A549 treated with dexamethasone at 1 μM for 4 hours (cell line): ENCODE measurements at places on chromosomes 2 and 18. TPM values are rescaled to one million over a fixed set of nuclear protein-coding genes. Genes with fewer than 3 reads are reported as not detected.

The RIT2 gene
- total RNA-seq, result not detected in 5 replicates

The CCDC141 gene
- total RNA-seq, result not detected in 5 replicates

The DNAJC27 gene
- 1.8 to 2.8 TPM (median 2.4 TPM) in 5 replicates for total RNA-seq

The ASB18 gene
- total RNA-seq, result not detected in 5 replicates

The PSME4 gene
- 47.0 to 57.9 TPM (median 51.5 TPM) in 5 replicates for total RNA-seq

The CERKL gene
- 0.18 to 0.35 TPM (median 0.27 TPM) in 5 replicates for total RNA-seq

The STEAP3 gene
- total RNA-seq, result 42.0 to 55.6 TPM (median 53.7 TPM) in 5 replicates

The SLC5A7 gene
- total RNA-seq, result not detected in 5 replicates

The LIMS4 gene
- 0.39 to 0.62 TPM (median 0.48 TPM) in 5 replicates for total RNA-seq

The INHBB gene
- total RNA-seq, result 22.0 to 35.9 TPM (median 28.5 TPM) in 5 replicates

The ZBTB7C gene
- total RNA-seq, result 0.16 to 0.53 TPM (median 0.19 TPM) in 5 replicates

The CNGA3 gene
- total RNA-seq, result 0.03 to 0.09 TPM (median 0.05 TPM) in 4 of 5 replicates, not detected in the other

The BMP10 gene
- total RNA-seq, result not detected in 5 replicates

The TIGD1 gene
- total RNA-seq, result 4.1 to 4.9 TPM (median 4.5 TPM) in 5 replicates

The AKAIN1 gene
- not detected in 5 replicates for total RNA-seq

The RND3 gene
- 39.3 to 52.9 TPM (median 45.7 TPM) in 5 replicates for total RNA-seq

The EN1 gene
- total RNA-seq, result 0.61 to 0.91 TPM (median 0.83 TPM) in 5 replicates

The DUSP2 gene
- 0.32 to 0.46 TPM (median 0.37 TPM) in 5 replicates for total RNA-seq

The LRATD1 gene
- total RNA-seq, result 0.06 to 0.11 TPM (median 0.09 TPM) in 5 replicates

The ATP6V1C2 gene
- total RNA-seq, result 0.11 to 0.37 TPM (median 0.14 TPM) in 5 replicates

The OTOF gene
- 0.06 to 0.44 TPM (median 0.19 TPM) in 5 replicates for total RNA-seq

The PMAIP1 gene
- 13.7 to 16.2 TPM (median 15.4 TPM) in 5 replicates for total RNA-seq

The CD28 gene
- total RNA-seq, result not detected in 5 replicates

The HJURP gene
- total RNA-seq, result 51.2 to 56.5 TPM (median 54.7 TPM) in 5 replicates

The PPP1R7 gene
- 57.9 to 75.6 TPM (median 59.5 TPM) in 5 replicates for total RNA-seq

The TMEM169 gene
- 0.33 to 0.58 TPM (median 0.43 TPM) in 5 replicates for total RNA-seq

The MAPK4 gene
- total RNA-seq, result 0.15 to 0.31 TPM (median 0.21 TPM) in 5 replicates

The TMBIM1 gene
- 125 to 143 TPM (median 136 TPM) in 5 replicates for total RNA-seq

The IL37 gene
- 0.23 TPM in 1 of 5 replicates, not detected in the others for total RNA-seq

The COPS7B gene
- 33.3 to 41.1 TPM (median 39.3 TPM) in 5 replicates for total RNA-seq

The PRPF40A gene
- 63.9 to 86.8 TPM (median 80.1 TPM) in 5 replicates for total RNA-seq

The ASAP2 gene
- total RNA-seq, result 38.4 to 69.0 TPM (median 64.1 TPM) in 5 replicates

The CCL20 gene
- total RNA-seq, result 3.0 to 6.9 TPM (median 3.9 TPM) in 5 replicates

The WDR35 gene
- total RNA-seq, result 12.1 to 17.6 TPM (median 14.8 TPM) in 5 replicates

The UGT1A10 gene
- total RNA-seq, result 0.05 TPM in 1 of 5 replicates, not detected in the others

The CRYGC gene
- total RNA-seq, result not detected in 5 replicates

The TDRD15 gene
- total RNA-seq, result not detected in 5 replicates

The PPP1R1C gene
- 1.1 to 2.3 TPM (median 1.5 TPM) in 5 replicates for total RNA-seq

The KIF1A gene
- 0.66 to 0.84 TPM (median 0.73 TPM) in 5 replicates for total RNA-seq

The DNER gene
- total RNA-seq, result 9.1 to 14.0 TPM (median 10.9 TPM) in 5 replicates

The FAM237A gene
- not detected in 5 replicates for total RNA-seq

The PDE1A gene
- 0.17 to 0.33 TPM (median 0.26 TPM) in 5 replicates for total RNA-seq
